ENCODE measurements at places on chromosomes 4 and X.

GRCh38 chr4:23999714-24000469 lies 110.0 kb upstream of the PPARGC1A start:
- no peak for DNase-seq

- no peak for DNase-seq
Observed at GRCh38 chr4:48904541-48905142, 1.9 kb downstream of the OCIAD2 start.

DNA sequence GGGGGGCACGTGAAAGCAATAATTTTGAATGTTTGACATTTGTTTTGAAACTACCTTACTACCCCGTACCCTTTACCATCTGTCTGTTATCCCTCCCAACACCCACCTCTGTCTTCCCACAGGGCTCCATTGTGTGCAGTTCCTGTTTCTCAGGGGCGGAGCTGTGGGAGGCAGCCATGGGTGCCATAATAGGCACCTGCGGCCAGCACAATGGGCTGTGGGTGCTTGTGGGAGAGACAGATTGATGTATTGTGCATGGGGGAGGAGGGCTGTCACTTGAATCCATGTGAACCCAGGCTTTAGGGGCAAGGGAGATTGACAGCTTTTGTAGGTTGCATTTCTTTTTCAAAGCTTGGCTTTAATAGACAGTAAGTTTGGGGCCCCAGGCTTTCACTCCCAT lies 122.6 kb upstream of the CXorf66 start:
- DNase-seq, result no peak

GRCh38 chr4:150799207-150799606 lies 215.9 kb downstream of the LRBA start:
- no peak for DNase-seq

DNA sequence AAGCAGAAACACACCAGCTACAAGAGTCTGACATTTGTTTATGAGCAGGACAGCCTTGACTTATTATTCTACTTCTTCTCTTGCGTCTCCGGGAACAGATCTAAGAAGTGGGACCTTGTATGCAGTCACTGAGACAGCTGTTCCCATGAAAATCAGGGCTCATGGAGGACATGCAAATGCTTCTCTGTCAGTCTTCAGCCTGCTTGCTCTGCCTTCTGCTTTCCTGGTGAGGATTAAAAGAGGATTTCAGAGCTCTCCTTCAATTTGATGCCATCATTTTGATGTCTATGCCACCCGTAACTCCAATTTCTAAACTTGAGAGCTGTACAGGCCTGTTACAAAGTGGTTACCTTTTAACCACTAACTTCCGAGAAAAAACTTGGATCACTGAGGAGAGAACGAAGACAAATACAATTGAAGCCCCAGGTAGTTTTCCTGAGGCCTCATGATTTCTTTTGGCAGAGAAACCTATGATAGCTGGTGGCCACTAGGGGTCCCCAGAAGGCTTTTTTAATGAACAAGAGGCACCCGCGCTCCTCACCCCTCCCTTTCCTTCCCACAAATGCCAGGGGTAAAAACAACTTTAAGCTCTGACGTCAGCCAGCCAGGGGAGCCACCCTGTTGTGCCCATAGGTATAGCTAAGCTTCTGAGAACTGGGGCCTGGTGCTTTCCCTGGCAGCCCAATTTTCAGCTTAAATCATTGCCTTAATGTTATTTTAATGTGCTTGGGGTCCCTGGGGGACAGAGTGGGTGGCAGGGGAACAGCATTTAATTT lies 97.0 kb downstream of the DDIT4L start:
- DNase-seq, result peak; percentile 76

DNA sequence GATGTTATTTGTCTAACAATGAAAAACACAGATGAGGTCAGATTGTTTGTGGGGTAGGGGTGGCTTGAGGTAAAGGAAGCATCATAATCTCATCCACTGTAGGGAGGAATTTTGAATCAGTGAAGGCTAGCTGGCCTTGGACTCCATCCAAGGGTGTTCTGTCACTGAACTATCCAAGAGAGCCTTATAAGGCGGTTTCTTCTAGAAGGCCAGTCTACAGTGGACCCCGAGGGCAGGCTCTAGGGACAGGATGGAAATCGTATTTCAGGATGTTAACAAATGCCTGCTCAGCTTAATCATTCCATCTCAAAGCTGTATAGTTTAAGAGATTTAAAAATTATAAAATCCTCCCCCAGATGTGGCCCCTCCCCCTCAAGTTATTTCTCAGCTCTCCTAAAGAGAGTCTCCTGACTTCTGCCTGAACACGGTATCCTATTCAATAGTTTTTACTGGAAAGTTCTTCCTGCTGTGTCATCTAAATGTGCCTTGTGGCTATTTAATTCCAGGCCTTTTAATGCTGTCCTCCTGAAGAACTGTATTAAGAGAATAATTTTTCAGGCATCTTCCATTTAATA lies 8.0 kb downstream of the IGFBP7 start:
- no peak for DNase-seq

DNA sequence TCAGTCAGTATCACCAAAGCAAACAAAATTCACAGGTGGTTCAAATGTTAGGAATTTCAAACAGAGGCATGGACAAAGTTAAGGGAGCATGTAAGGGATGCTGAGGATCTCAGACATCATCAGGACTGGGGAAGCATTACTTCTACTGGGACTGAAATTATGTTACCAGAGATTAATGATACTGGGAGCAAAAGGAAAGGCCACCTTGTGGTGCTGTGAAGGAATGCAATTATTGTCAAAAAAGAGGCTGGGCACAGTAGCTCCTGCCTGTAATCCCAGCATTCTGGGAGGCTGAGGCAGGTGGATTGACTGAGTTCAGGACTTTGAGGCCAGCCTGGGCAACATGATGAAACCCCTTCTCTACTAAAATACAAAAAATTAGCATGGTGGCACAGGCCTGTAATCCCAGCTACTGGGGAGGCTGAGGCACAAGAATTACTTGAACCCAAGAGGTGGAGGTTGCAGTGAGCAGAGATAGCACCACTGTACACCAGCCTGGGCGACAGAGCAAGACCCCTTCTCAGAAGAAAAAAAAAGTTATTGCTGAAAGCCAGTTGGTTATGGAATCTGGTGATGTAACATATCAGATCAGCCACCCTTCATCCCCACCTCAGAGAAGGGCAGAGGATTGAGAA lies 954.3 kb downstream of the PCDH7 start:
- no peak for DNase-seq

GRCh38 chr4:11633430-11633829 lies 204.7 kb upstream of the HS3ST1 start:
- no peak for DNase-seq

GRCh38 chr4:95165926-95166524 lies 382.7 kb downstream of the UNC5C start:
- DNase-seq, result no peak

DNA sequence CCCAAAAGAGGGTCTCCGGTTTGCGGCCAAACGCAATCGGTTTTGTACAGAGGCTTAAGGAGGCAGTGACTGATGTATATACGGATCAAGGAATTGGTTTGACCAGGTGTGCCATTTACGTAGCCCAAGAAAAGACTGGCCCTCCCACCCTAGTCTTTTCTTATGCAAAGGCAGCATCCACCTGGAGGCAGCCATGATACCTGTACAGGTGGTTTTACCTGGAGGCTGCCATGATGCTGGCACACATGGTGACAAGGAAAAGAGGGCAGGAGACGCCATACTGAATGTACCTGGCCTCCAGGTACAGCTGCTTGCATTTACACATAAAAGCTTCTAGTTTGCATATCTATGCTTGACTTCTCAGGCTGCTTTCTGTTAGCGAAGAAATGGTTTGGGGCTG lies 917.7 kb upstream of the INTU start:
- no peak for DNase-seq

- DNase-seq, result no peak
Observed at GRCh38 chr4:123479944-123480343, 83.3 kb downstream of the SPRY1 start.

DNA sequence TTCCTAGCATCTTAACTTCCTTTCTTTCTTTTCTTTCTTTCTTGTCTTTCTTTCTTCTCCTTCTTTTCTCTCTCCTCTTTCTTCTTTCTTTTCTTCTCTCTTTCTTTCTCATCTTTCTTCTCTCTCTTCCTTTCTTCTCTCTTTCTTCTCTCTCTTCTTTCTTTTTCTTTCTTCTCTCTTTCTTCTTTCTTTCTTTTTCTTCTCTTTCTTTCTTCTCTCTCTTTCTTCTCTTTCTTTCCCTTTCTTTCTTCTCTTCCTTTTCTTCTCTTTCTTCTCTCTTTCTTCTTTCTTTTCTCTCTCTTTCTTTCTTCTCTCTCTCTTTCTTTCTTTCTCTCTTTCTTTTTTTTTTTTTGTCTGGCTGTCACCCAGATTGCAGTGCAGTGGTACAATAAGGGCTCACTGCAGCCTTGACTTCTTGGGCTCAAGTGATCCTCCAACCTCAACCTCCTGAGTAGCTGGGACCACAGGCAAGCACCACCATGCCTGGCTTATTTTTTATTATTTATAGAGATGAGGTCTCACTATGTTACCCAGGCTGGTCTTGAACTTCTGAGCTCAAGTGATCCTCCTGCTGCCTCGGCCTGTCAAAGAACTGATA lies 17.5 kb downstream of the NMU start:
- no peak for DNase-seq

GRCh38 chrX:42604302-42604701 lies 173.7 kb downstream of the PPP1R2C start:
- no peak for DNase-seq

DNA sequence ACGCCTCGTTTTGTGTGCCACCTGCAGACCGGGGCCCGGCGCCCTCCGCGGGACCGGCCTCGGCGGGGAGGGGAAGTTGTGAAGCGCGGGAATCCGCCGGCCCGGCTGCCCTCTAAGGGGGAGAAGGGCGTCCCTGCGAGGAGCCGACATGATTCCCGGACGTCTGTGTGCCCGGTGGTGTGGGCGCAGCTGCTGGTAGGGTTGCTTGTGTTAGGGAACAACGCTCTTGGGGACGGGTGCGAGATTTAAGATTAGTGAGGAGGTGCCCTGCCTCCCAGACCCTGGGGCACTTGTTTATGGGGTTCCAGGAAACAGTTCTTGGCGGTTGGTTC lies 627 bp downstream of the CDKN2AIP start:
- DNase-seq, result no peak

DNA sequence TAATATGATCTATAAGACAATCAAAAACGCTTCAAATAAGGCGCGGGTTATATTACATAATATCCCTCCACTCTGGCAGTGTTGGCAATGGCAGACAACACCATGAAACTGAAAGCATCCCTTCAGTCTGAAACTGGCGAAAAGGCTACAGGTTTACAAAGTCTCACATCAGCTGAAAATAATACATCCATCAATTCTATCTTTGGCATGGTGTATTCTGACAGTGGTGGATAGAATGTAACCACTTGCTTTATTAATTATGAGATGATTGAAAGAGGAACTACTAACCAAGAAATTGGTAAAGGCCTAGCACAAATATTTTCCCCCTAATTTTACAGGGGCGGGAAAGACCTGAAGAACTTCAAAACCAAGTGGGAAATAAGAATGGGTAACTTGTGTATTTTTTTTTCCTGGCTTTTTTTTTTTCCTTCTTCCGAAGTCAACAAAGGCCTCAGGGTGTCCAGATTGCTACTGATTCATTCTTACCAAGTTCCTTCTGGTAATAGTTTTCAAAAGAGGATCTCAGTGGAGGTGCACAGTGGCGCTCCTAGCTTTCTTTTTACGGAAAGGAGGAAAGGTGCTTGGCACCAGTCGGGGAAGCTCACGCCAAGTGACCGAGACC lies 728 bp downstream of the UBA6 start:
- DNase-seq, result no peak

GRCh38 chrX:43973249-43974099 lies at the start of gene NDP:
Gene NDP (minus strand): TSS chrX:43973390. CDS start chrX:43958645, 14,745 bp downstream.
- DNase-seq, result no peak

GRCh38 chr4:183408796-183409195 lies 35.6 kb upstream of the CDKN2AIP start:
- no peak for DNase-seq

DNA sequence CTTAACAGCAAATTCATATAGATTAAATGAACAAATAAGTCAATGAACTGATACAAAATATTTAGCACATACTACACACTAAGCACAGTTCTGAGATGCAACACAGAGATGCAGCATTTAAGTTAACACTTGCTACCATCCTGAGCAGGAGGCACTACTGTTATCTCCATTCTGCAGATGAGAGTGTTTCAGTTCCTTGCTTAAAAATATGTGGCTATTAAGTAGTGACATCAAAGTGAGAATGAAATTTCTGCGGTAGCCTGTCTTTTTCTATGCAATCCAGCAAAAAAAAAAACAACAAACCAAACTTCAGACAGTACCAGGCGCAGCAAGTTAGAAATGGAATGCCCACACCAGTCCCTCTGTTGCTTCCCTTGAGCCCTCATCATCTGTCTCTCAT lies 90.8 kb downstream of the SHISA3 start:
- DNase-seq, result no peak

DNA sequence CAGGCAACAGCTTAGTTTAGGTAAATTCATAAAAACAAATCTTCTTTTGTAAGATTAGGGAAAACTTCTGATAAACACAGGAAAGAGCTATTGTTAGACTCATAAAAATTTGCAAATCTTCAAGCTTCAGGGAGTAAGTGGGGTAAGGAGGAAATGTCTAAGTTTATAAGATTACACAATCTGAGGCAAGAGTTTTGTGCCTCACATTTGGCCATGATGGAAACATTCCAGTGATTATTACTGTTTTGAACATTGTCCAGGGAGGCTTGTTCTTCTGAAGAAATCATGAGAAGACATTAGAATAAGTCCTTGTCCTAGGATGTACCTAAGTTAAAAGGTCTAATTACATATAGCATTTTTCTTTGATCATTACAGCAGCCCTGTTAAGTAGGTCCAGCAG lies 72.8 kb downstream of the MAOB start:
- no peak for DNase-seq

- no peak for DNase-seq
Observed at GRCh38 chr4:38202242-38202641, 242.0 kb downstream of the PTTG2 start.

GRCh38 chr4:100913685-100914084 lies 395.9 kb upstream of the EMCN start:
- no peak for DNase-seq

DNA sequence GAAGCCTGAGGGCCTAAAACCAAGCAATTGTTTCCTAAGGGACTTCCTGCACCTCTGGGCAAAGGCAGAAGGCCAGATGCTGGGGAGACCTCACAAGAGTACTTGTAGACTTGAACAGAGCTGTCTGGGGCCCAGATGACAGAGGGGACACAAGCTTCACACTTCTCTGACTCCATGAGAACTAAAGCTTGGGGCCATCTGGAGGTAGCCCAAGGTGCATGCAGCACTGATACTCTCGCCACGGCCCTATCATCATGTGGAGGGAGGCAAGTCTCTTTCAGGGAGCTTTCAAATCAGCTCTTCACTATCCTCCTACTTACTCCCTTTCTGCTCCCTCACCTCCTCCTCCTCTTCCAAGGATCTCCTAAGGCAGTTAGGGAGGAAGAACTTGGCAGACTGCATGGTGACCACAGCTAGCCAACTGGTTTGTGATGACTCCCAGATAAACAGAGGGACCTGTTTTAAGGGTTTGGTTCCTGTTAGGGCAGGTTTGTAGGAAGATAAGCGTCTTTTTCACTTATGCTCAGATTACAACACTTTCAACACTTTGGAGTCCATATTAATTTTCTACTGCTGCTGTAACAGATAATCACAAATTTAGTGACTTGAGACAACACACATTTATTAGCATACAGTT lies 23.8 kb downstream of the MSL3 start:
- DNase-seq, result no peak

- no peak for DNase-seq
Observed at GRCh38 chrX:154452823-154453222, 5.3 kb upstream of the PLXNA3 start.
